ENCODE measurements at places on chromosomes 7 and 10.

GRCh38 chr7:155999631-156000489, 187.6 kb upstream of the SHH start:
- DNase-seq: no peak

GRCh38 chr10:22611425-22612115, 102.8 kb downstream of the PIP4K2A start:
- no peak for DNase-seq

DNA sequence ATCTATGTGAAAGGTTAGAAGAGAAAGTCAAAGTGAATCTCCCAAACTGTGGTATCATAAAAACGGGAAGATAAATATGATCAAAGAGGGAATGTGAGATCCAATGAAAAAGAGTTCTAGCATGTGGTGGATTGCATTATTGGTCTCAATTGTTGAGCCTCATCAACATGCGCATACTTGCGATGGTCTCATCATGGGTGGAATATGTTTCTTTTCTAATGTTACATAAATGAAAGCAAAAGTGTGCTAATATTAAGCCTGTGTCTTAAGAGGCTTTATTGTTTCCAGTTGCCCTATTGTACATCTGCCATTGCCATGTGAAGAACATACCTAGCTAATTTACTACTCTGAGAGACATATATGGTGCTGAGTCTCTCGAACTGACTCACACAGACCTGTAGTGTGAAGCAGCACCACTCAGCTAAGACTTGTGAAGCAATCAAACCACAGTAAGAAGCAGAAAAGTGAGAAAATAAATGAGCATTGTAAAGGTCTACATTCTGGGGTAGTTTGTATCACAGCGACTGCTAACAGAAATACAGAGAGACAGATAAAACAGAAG, 645.5 kb upstream of the PCDH15 start:
- no peak for DNase-seq

GRCh38 chr7:113176836-113177235, 58.5 kb upstream of the SMIM30 start:
- no peak for DNase-seq

DNA sequence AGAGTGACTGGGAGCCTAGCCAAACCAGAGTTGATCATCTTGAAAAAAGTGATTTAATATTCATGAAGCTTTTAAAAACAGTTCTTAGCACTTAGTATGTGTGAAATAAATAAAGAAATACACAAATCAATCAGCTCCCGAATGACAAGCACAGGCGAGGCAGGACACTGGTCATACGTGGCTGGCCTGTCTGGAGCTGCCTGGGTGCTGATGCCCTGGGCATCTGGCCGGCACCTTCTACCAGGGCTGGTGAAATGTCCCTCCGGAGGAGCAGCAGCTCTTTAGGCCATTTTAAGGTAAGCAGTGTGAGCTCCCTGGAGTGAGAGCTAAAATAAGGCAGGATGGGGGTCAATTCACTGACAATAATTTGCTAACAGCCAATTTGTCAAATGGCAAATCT, 23.7 kb downstream of the IL15RA start:
- no peak for DNase-seq

DNA sequence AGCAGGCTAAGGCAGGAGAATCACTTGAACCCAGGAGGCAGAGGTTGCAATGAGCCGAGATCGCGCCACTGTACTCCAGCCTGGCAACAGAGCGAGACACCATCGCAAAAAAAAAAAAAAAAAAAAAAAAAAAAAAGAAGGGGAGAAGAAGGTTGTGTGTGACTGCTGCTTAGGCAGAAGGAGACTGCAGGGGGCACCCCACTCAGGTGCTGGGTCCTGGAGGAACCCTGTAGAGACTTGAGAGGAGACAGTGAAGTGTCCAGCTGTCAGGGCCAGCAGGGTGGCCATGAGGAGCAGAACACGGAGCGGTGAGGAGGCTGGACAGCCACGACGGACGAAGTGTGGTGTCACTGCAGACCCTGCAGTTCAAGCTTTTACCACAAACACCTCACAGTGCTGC, 99.0 kb upstream of the NMT2 start:
- DNase-seq: no peak

DNA sequence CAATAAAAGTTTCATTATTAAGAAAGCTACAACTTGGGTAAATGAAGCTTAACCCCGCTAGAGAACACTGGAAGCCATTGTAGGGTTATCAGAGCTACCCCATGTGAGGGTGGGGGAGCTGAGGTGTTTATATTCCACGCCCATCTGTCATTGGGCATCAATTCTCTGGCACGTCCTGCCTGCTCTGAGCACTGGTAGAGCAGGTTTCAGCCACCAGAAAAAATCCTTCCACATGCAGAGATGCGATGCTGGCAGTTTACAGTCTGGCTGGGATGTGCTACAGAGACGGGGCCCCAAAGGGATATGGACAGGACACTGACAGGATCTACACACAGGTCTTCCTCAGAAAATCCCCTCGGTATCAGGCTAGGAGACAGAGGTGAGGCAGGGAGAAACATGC, 15.9 kb upstream of the RAPGEF5 start:
- no peak for DNase-seq

DNA sequence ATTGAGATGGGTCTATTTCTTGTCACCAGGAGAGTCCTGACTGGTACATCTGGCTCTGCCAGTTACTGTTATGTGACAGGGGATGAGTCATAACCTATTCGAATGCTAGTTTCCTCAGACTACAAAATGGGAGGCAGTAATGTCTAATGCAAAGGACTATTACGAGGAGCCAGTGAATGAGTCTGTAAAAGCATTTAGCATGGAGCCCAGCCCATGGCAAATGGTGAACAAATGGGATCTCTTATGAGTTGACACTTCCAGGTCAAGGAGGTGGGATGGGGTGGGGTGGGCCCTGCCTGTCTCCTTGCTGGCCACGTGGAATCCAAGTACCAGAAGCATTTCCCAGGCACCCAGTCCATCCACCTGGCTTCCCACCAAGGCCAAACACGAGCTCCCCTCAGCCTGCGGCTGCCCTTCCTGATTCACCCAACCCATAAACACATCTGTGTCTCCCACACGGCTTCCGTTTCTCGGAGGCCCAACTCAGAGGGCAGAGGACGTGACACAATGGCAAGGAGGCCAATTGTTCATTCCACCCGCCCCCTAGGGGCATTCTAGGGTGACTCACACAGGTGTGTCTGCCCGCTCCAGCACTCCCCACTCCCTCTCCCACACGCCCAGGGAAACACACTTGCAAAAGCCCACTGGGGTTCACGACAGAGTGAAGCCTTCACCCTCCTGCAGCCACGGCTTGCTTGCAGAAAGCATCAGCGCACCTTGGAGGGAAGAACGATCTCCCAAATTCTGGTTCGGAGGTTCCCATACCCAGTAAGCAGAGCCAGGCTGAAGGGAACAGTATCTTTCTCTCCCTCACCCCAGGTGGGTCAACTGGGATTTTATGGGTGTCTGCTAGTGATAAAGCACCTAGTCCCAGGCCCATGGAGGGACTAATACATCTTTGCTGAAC, 109.8 kb downstream of the SH3PXD2A start:
- DNase-seq: no peak

DNA sequence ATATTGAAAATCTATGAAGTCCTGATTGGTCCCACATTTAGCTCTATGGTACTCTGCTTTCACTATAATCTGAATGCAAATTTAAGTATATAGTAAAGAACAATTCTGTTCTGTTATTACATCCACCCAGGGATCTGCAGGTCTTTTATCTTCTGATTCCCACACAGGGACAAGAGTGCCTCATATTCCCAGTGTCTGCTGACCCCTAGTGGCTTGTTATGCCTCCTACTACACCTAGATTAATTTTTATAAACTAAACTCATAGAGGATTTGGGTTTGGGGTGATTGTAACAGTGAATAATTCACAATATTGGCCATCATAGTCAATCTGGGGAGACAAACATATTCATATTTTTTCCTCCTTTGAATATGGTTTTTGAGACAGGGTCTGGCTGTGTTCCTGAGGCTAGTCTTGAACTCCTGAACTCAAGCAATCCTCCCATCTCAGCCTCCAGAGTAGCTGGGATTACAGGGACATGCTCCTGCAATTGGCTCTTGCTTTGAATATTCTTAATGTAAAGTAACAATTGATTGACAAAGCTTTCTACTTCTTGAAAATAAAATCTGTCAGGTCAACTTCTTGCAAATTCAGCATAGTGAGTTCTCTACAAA, 282.1 kb downstream of the KCND2 start:
- peak; percentile 50 for DNase-seq

- no peak for DNase-seq
These were observed 121.4 kb downstream of the RAB11FIP2 start for GRCh38 chr10:117925369-117925768.

DNA sequence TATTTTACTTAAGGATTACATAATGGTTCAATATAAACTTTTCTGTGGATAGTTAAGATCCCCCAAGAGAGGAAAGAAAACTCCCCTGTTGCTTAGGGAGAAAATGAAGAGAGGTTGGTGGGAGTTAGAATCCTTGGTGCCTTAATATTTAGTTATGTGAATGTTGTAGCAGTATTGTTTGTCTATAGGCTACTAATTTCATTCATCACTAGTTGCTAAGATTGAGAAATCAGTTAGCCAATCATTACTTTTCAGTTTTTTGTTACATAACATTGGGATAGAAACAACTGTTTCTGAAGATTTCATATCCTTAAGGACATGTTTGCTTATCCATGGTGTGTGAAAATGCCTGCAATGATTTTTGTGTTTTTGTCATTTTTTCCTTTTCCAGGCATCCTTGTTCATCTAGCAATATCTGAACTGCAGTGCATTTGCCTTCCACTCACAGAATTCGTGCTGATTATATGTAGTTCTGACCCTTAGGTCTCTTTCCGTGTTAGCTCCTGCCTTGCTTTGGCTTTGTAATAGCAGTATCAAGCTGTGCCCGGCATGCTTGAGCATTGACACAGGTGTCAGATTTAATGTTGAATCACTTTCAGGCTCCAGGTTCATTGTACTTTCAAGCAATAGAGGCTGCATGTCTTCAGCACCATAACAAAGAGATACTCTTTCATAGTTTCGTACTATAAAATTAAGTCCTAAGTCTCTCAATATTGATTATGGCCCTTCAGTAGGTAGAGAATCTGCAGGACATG, 85.0 kb downstream of the PODXL start:
- no peak for DNase-seq

GRCh38 chr10:11560076-11560709, 51.3 kb downstream of the USP6NL start:
- no peak for DNase-seq

DNA sequence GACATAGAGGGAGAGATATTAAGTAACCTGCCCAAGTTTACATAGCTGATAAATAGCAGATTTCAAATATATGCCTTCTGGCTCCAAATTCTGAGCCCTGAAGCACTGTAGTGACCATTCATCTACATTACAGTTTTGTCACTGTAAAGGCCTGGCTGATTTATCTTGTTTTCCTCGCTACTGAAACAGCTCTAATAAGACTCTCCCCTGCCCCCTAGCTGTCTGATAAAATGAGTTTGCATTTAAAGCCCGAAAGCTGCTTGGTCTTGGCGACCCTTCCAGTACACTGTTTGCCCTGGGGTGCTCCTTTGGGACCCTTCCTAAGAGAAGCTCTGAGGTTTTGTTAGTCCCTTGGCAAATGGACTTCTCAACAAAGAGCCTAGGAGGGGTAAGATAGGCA, 59.7 kb upstream of the RAB11FIP2 start:
- DNase-seq: no peak

- DNase-seq: no peak
These were observed 100.4 kb upstream of the PDLIM1 start for GRCh38 chr10:95391164-95391563.

DNA sequence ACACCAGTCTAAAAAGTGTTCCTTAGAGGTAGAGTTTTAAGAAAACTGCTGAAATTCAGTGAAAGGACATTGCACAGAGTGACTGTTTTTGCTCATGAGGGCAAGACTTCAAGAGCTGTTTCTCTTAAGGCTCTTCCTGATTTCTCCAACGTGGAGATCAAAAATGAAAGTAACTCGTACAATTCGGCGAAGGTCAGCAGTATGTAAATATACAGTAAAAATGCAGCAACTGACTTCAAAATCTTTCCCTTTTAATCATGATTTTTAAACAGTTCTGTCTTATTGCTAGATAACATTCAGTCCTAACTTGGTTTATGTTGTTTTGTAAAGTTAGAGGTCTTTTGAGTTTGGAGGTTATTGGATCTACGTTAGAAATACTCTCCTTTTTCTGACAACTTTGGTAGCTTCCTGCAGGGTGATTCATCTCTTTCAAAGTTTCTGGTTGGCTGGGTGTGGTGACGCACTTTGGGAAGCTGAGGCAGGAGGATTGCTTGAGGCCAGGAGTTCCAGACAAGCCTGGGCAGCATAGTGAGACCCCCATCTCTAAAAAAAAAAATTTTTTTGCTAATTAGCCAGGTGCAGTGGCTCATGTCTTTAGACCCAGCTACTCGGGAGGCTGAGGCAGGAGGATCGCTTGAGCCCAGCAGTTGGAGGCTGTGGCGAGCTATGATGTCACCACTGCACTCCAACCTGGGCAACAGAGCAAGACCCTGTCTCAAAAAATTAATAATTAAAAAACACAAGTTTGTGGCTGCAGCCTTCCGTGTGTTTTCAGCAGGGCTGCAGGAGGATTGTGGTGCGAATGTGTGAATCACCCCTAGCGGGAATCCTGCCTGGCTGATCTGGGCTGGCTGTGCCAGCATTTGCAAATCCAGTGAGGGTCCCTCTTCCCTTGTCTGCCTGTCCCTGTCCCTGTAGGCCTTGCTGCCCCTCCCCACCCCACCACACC, 29.2 kb upstream of the AP5Z1 start:
- no peak for DNase-seq

DNA sequence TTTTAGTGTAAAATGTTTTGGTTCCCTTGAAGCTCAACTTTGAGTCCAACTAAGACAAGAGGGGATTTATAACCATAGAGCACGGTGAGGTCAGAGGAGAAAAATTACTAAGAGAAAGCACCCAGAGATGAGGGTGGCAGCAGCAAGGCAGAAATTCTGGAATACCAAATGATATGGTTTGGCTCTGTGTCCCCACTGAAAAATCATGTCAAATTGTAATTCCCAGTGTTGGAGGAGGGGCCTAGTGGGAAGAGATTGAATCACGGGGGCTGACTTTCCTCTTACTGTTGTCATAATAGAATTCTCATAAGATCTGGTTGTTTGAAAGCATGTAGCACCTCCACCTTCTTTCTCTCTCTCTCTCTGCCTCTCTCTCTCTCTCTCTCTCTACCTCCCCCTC, 19.4 kb upstream of the AKR1C1 start:
- DNase-seq: no peak

DNA sequence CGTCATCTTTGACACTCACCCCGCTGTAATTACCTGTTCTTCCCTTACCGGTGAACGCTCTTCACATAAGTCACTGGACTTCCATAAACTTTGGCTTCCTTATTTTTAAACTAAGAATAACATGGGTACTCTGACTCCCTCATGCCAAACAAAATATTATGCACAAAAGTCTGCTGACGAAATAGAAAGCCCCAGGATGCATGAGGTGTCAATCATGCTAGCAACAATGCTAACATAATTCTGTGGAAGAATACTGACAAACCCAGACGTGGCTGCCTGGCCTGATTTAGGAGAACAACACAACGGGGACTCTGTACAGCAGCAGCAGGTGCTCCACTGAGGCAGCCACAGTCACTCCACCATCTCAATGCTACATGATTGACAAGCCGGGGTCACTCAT, 137.5 kb downstream of the CCDC71L start:
- no peak for DNase-seq

GRCh38 chr7:4815609-4816418, 40.4 kb downstream of the AP5Z1 start:
- DNase-seq: no peak
